ENCODE measurements at places on chromosomes 2 and 18.

GRCh38 chr2:161733025-161733424 is 108.8 kb downstream of the SLC4A10 start:
- DNase-seq, result no peak

DNA sequence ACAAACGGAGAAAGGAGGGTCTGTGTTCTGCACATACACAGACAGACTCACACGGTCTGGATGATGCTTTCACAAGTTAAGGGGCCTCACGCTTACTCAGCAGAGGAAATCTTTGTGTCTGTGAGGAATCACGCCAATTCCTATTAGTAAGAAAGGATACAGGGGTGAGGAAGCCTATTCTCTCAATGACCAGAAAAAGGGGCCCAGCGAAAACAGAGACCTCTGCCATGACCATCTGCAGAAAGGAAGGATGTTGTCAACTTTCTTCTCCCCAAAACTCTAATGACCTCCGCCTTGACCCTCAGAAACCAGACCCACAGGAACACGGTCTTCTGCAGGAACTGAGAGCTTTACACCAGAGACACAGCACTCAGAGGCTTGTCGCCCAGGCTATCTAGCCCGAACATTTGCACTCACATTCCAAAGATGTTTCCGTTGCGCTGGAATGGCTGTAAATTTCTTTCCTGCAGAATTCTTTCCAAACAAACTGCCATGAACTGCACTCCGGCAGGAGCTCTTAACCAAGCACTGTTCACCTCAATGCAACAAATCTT is 186.3 kb downstream of the TCF4 start:
- no peak for DNase-seq

DNA sequence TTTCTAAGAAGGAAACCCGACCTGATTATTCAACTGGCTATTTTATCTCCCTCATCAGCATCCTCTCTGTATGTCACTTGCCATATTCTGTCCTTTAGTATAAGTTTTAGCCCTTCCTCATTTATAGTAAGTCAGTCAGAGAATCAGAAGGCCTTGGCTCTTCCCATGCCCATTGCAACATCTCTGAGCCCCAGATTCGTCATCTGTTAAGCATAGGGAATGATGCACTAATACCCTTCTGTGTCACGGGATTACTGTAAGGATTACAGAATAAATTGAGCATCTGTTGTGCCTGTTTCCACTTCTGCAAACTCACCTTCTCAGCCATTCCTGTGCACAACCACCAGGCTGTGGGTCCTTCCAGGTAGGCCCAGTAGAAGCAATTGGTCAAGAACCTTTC is 258.1 kb upstream of the RAB12 start:
- no peak for DNase-seq

- no peak for DNase-seq
Observed at GRCh38 chr2:11865378-11865777, 118.9 kb downstream of the LPIN1 start.

All from dorsolateral prefrontal cortex (tissue), 122 donors.